Vagina (tissue), 2 donors: ENCODE measurements at places on chromosomes 5 and 9.
A peak's percentile ranks its signal among the peaks of the same experiment; 100 is the strongest.

- peaks cover 6% of the 10 kb centered on the region for H3K4me1 ChIP-seq
- H3K27ac ChIP-seq: no peak overlapping the region
- no peaks in the 10 kb centered on the region for H3K27me3 ChIP-seq
- DNase-seq: no peak
- no peak overlapping the region for H3K4me3 ChIP-seq
Observed at GRCh38 chr5:160021831-160022446, 13.0 kb downstream of the TTC1 start.

DNA sequence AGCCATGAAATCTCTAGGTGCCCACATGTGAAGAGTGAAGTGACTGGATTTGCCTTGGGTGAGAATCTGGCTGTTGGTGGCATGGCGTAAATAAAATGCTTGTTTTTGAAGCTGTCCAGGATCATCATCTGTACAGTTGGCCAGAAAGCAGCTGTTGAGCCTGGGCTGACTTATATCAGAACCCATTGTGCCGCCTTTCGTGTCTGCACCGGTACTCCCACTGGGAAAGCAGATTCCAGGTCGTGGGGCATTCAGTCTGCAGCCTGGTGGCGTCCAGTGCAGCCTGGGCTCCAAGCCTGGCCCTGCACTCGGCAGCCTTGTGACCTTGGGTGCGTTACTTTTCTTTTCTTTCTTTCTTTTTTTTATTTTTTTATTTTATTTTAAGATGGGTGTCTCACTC lies 27.8 kb downstream of the PRRC2B start:
- no peak overlapping the region for H3K27ac ChIP-seq
- H3K27me3 ChIP-seq: no peaks in the 10 kb centered on the region
- no peak overlapping the region for H3K4me3 ChIP-seq
- no peaks in the 10 kb centered on the region for H3K36me3 ChIP-seq
- peaks cover 94% of the 10 kb centered on the region for H3K4me1 ChIP-seq
- DNase-seq: no peak

DNA sequence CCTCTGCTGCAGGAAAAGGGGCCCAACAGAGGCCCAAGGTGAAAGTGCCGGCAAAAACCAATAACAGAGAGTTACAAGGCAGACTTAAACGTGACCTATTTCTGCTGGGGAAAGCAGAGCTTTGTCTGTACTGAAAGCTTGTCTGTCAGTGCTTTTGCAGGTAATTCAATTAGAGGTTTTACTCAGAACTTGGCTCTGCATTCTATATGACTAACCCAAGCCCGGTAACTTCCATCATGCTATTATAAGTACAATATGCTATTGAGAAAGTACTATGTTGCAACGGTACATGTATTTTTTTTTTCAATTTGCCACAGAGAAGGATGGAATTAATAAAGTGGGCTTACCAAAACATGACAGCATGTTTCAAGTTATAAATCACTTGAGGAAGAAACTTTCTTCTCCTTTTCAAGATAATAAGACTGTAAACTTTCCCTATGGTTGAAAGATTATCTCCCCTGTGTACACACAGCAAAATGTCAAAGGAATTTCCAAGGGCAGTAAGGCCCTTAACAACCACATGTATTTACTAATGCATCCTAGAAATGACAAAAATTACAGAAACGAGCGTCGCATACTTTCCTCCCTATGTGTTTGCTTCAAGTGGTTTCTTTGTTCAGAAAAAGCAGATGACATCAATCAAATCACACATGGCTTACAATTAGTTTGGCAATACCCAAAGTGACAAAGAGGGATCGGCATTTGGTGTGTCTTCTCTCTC lies 282.4 kb downstream of the EFNA5 start:
- H3K4me1 ChIP-seq: peaks cover 47% of the 10 kb centered on the region
- no peak overlapping the region for H3K27ac ChIP-seq
- no peaks in the 10 kb centered on the region for H3K36me3 ChIP-seq
- DNase-seq: no peak

DNA sequence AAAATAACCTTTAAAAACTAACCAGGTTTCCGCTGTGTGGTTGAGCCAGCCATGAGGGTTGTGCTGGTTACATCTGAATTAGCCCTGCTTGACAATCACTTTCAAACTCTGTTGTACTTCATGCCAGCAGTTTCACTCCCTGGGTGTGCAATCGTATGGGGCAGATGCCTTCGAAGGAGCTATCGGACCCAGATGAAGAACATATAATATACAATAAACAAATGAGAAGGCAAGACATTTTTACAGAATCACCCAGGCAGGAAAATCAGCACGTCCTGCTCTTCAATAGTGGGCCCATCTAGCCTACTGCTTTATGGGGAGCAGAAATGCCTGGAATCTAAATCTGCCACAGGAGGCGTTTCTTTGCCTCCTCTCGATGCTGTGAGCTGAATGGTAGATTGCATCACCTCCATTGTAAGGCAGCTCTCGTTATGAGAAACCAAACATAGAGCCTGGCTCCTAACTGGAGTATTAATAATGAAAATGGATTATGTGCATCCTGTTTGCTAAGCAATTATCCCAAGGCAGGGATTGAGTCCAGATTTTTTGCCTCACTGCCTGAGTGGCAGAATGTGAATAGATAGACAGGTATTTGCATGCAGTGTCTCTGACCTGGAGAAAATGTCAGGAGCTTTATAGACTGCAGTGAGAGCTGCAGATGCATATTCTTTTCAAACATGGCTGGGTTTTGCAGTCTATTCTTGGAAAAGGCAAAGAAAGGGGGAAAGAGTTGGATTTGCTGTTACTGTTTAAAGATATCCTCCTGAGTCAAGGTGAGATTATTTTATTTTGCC lies 143.3 kb upstream of the SMARCA2 start:
- no peaks in the 10 kb centered on the region for H3K4me1 ChIP-seq
- H3K27ac ChIP-seq: no peak overlapping the region
- H3K27me3 ChIP-seq: no peaks in the 10 kb centered on the region
- H3K36me3 ChIP-seq: no peaks in the 10 kb centered on the region

DNA sequence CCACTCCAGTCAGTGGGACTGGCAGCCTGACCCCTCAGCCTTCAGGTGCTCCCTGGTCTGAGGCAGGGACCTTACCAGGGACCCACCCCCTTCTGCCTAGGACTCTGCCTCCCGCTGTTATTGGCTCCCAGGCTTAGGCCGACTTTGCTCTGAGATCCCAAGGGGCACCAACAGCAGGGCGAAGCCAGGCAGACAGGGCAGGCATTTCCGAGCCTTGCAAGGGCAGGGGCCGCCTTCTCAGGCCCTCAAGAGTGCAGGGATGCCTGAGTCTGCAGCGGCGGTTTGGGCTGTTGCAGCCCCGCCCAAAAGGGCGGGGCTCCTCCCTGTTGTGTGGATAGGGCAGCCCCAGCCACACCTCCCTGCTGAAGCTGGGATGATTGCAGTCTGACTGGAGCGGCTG lies 644.6 kb downstream of the PRR16 start:
- no peak overlapping the region for H3K4me3 ChIP-seq
- no peaks in the 10 kb centered on the region for H3K36me3 ChIP-seq
- H3K27me3 ChIP-seq: no peaks in the 10 kb centered on the region
- no peak overlapping the region for H3K27ac ChIP-seq
- no peaks in the 10 kb centered on the region for H3K4me1 ChIP-seq

GRCh38 chr9:113395000-113395861 lies 5.9 kb downstream of the ALAD start:
- no peak overlapping the region for H3K4me3 ChIP-seq
- H3K4me1 ChIP-seq: peaks cover 25% of the 10 kb centered on the region
- H3K27ac ChIP-seq: no peak overlapping the region

DNA sequence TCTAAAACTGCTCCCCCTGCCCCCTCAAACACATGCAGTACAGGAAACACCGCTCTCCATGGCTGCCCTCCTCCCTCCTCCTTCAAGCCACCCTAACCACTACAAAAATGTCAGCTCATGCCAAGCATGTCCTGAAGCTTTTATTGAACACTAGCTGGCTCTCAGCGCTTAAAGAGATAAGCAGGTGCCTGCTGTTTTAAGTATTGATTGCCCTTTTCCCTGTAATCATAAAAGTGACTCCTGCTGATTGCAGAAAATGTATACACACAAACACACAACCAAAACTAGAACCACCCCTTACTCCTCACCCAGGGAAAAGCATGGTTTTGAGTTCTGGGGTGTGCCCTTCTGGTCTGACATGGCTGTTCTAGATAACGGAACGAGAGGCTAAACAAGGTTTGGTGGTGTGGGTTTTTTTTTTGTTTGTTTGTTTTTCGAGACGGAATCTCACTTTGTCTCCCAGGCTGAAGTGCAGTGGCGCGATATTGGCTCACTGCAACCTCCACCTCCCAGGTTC lies 3.7 kb upstream of the UCK1 start:
- H3K27me3 ChIP-seq: no peaks in the 10 kb centered on the region
- DNase-seq: no peak
- H3K4me3 ChIP-seq: no peak overlapping the region

DNA sequence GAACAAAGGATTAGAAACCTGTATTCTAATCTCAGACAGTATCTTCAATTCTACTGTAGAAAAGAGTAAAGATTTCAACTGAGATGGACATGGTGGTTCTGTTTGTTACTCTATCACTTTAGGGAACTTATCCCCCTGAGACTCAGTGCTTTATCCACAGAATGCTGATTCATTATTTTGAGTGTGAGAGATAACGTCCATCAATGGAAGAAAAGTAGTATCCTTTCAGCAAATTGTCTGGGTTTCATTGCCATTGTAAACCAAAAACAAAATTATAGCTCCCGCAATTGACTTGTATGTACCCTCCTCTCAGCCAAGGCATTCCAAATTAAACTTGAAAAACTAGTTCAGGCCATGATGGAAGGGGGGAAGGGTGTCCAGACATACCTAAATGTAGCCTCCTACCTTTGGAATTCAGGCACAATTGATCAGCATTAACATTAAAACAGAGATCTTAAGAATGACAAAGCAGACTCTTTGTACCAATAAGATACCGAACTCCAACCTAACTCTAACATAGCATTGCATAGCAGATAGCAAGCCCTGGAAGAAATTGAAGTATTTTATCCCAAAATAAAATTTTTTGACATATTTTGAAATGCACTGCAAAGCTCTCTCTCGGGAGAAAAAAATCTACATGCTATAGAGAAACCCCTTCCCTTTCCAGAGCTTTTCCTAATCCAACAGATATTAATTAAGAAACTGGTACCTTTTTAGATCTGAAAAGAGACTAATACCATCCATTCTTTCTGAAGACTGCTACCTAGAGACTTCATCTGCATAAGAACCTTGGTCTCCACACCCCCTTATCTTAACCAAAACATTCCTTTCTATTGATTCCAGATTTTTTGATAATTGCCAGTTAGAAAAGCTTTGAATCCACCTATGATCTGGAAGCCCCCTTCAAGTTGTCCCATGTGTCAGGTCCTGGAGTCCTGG lies 1055.7 kb downstream of the PTPRD start:
- H3K27ac ChIP-seq: no peak overlapping the region
- no peaks in the 10 kb centered on the region for H3K27me3 ChIP-seq
- DNase-seq: no peak
- H3K4me3 ChIP-seq: no peak overlapping the region

DNA sequence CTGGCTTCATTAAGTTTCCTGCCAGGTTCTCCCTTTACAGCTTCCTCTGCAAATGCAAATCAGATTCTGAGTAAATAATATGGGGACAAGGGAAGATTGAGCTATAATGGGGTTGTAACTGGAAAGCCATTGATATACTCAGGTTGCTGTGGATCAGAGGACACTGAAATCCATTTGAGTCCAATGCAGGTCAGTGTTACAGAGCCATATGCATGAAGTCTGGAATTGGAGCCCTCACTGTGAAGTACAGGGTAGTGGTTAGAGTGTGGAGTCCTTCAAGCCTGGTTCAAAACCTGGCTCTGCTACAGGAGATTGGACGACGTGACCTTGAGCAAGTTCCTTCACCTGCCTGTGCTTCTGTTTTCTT lies 48.7 kb downstream of the TIMD4 start:
- H3K27me3 ChIP-seq: no peaks in the 10 kb centered on the region
- H3K36me3 ChIP-seq: no peaks in the 10 kb centered on the region
- no peak overlapping the region for H3K27ac ChIP-seq
- DNase-seq: no peak

- DNase-seq: no peak
- H3K27me3 ChIP-seq: no peaks in the 10 kb centered on the region
- H3K4me1 ChIP-seq: no peaks in the 10 kb centered on the region
- H3K36me3 ChIP-seq: no peaks in the 10 kb centered on the region
- no peak overlapping the region for H3K4me3 ChIP-seq
Observed at GRCh38 chr5:123460296-123460729, 37.1 kb upstream of the CEP120 start.

DNA sequence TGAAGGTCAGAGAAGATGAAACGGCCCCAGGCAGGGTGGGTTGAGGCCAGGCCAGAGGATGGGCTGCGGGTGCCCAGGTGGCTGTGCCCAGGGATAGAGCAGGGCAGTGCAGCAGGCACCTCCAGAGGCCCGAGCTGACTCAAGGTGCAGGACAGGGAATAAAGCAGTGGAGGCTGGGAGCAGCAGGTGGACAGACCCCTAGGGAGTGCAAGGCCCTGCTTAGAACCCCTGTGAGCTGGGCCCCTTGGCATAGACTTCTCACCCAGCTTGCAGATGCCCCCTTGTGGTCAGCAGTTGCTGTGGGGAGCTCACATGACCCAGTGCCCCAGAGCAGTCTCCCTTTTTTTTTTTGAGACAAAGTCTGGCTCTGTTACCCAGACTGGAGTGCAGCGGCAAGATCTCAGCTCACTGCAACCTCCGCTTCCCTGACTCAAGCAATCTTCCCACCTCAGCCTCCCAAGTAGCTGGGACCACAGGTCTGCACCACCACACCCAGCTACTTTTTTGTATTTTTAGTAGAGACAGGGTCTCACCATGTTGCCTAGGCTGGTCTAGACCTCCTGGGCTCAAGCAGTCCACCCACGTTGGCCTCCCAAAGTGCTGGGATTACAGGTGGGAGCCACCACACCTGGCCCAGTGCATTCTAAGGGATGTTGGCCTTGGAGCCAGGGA lies 118.8 kb downstream of the WNK2 start:
- DNase-seq: peak; percentile 89
- no peaks in the 10 kb centered on the region for H3K36me3 ChIP-seq
- no peaks in the 10 kb centered on the region for H3K4me1 ChIP-seq
- H3K27ac ChIP-seq: no peak overlapping the region

- H3K27ac ChIP-seq: no peak overlapping the region
- no peaks in the 10 kb centered on the region for H3K27me3 ChIP-seq
- peaks cover 14% of the 10 kb centered on the region for H3K36me3 ChIP-seq
Observed at GRCh38 chr9:126885131-126885641, 24.7 kb downstream of the ZBTB34 start.

- H3K4me3 ChIP-seq: no peak overlapping the region
- no peaks in the 10 kb centered on the region for H3K4me1 ChIP-seq
- no peaks in the 10 kb centered on the region for H3K27me3 ChIP-seq
- no peak for DNase-seq
- no peaks in the 10 kb centered on the region for H3K36me3 ChIP-seq
- no peak overlapping the region for H3K27ac ChIP-seq
Observed at GRCh38 chr5:38697013-38697412, 140.6 kb upstream of the LIFR start.

GRCh38 chr9:81537964-81538363 lies 151.4 kb downstream of the TLE1 start:
- H3K27me3 ChIP-seq: no peaks in the 10 kb centered on the region
- no peak overlapping the region for H3K4me3 ChIP-seq
- H3K27ac ChIP-seq: no peak overlapping the region
- no peaks in the 10 kb centered on the region for H3K36me3 ChIP-seq
- no peak for DNase-seq
